ENCODE measurements at places on chromosomes 1 and 21.

GRCh38 chr1:164764333-164764732 lies 205.3 kb downstream of the PBX1 start:
- no peak for DNase-seq

GRCh38 chr1:172843444-172843843 lies 184.5 kb downstream of the FASLG start:
- no peak for DNase-seq

GRCh38 chr21:24076179-24076578 lies 1531.1 kb downstream of the MRPL39 start:
- DNase-seq, result no peak

DNA sequence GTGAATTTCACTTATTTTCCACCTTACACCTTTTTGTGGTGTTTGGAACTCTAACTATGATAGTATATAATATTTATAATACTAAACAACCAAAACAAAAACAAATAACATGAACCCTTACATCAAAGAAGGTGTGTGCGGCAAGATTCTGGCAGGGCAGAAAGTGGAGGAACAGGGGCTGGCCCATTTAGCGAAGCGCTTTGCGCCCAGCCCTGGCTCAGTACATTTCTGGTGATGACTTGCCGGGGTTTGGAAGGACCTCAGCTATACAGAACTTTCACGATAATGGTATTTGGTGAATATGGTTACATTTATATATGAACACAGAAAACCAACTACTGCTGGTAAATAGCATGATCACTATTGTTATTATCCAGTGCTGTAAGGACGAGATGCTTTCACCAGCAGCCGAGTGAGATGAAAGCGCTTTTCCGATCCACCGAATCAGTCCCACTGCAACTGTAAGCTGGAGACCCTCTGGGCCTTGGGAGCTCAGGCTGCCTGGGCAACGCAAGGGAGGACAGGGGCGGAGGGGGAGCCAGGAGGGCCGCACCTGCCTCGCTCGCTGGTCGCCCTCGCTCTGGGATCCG lies 63.9 kb downstream of the CD247 start:
- DNase-seq, result no peak

DNA sequence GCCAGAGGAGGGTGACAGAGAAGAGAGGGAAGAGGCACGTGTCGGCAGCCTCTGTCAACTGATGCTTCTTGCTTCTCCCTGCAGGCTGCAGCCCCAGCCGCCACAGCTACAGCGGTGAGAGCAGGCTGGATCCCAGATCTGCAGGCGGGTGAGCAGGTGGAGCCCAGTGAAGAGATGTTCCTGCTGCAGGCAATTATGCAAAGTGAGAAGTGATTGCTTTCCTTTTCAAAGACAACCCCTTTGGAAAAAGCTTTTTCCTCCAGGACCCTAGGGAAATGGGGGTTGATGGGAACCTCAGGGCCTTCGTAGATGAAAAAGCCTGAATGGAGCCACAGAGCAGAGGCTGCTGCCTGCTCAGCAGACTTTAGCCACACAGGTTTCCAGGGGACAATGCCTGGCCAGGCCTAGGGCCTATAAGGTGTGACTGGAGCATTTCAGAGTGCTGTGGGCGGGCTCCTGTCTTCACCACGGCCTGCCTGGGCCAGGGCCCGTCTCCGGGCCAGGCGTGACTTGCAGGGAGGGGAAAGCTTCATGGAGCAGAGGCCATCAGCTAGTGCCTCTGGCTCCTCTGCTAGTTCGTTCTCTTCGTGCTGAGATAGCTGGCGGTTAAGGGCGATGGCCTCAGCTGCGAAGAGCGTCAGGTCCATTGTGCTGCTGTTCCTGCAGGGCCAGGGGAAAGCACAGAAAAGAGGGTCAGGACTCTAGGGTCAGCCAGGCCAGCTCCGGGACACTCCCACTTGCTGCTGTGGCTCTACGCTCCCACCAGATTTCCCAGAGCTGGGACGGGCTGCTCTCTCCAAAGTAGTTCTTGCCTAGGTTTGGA lies 6.9 kb upstream of the KNCN start:
- DNase-seq, result no peak

DNA sequence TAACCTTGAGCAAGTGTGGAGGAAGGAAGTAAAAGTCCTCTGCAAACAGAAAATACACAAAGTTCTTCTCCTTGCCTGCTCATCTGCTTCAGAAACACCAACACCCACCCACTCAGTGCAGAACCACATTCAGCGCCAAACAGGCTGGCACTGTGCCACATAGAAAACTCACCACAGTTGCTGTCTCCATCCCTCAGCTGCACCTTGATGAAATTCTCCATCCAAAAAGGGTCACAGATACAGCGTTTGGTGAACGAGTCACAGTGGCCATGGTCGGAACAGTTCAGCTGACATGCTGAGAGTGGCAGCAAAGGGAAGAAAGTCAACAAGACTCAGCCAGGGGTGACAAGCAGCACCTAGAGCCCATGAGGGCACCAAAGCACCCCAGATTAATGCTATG lies 114.5 kb downstream of the KIAA0319L start:
- DNase-seq, result no peak

DNA sequence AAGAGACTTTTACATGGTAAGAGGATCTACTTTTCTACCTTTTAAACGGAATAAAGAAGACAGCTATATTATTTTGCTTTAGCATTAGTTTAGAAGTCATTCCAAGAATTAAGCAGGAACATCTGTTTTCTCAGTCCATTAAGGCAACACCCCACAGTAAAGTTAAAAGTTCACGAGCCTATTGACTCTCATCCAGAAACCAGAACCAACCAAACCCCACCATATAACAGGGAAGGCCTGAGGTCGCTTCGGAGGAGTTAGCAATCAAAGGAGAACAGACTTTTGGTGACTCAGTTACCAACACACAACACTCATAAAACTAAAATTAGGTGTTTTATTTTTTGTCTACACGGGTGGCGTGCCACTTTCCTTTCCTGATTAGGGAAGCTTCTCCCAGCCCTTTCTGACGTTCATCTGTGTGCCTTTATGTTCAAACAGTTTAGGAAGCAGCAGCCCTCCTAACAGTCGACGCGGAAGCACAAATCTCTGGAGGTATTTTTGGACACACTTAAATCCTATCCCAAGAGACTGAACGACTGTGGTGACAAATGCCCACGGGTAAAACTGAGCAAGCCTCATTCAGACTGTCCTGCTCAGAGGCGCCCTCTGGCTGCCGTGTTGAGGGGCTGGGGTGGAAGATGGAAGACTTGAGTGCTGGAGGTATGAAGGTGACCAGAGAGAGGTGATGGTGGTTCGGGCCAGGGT lies 8.6 kb upstream of the PLA2G2C start:
- DNase-seq, result no peak

DNA sequence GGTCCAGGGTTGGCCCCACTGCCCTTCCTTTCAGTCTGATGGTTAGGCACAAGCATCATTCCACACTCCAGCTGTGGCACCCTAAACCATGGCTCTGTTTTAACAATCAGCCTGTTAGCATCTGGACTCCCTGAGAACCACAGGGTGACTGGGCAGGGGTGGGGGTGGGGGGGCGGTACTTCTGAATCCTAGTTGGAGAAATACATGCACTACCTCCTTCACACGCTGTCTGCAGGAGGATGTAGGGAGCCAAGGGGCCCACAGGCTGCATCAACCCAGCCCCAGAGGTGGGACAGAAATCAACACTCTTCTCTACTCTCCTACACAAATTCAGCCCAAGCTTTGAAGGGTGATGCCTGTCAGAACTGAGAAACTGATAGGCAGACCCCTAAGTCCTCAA lies 23.8 kb downstream of the DDX20 start:
- DNase-seq, result no peak

- no peak for DNase-seq
Observed at GRCh38 chr1:13617108-13617507, 33.5 kb downstream of the PDPN start.

- no peak for DNase-seq
Observed at GRCh38 chr1:44636688-44637598, 37.3 kb downstream of the TMEM53 start.

- DNase-seq, result no peak
Observed at GRCh38 chr1:188427642-188428041, 1598.9 kb downstream of the PLA2G4A start.

GRCh38 chr1:40153073-40153770 lies 8.0 kb upstream of the RLF start:
- no peak for DNase-seq

GRCh38 chr1:84539972-84540371 lies 33.6 kb upstream of the GNG5 start:
- no peak for DNase-seq

DNA sequence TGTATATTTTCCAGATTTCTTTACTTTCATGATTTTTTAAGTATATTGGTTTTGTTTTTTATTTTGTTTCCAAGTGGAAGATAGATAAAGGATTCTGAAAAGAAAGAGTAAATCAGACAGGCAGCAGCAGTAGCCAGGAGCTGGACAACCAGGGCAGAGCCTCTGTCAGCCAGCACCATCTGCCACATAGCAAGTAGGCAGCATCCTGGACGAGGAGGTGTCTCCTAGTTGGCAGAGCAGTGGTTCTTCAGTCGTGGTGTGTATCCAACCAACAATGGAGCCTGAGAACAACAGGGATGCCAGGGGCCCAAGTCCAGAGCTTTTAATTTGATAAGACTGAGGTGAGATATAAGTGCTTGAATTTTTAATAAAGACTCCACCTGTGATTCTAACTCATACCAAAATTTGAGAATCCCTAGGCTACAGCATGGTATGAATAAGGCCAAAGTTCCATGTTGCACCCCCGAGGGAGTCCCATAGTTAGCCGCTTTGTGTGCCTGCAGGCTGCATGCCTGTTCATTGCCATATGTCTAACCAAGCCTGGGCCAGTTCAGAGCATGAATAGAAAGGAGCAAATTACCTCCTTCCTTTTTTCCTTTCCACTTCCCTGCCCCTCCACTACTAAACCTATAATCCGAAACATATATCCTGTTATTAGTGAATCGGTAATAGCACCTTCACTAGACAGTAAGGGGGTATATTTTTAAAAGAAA lies 153.2 kb downstream of the NTNG1 start:
- no peak for DNase-seq

DNA sequence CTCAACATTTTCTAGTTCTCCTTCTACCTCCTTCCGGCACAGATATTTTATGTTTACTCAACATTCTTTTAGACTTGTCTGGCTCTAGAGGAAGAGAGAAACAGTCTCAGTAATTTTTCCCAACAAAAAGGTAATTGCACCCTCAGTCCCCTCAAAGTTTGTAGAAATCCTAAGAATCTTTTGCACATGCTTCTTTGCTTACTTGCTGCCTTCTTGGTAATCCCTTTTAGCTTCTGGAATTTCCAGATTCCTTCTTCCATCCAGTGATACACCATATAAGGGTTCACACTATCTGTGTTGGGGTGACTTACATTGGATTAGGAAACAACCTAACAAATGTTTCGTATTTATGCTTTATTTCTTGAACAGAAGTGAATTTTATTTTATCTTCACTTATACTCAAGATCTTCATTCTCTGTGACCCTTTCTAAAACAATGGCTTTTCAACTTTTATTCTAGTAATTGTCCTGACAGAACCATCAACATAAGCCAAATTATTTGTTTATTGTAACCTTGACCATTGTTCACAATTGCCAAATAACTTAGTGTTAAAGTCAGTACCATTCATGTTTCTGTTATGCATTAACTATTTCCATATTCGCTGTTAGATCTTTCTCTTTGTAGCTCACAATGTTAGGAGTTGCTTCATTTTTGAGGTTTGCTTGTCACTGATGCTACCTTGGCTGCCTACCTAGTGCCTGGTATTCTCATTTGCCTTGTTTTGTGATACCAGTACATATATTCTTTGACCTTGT lies 238.1 kb downstream of the HMCN1 start:
- DNase-seq, result no peak
